Skin of body (tissue), 3 donors: ENCODE measurements at places on chromosomes 13 and 19. TPM values are rescaled to one million over a fixed set of nuclear protein-coding genes. Genes with fewer than 3 reads are reported as not detected.

GRCh38 chr13:28531077-28531844 is 36.3 kb upstream of the FLT1 start:
- peak; percentile 68 for DNase-seq

DNA sequence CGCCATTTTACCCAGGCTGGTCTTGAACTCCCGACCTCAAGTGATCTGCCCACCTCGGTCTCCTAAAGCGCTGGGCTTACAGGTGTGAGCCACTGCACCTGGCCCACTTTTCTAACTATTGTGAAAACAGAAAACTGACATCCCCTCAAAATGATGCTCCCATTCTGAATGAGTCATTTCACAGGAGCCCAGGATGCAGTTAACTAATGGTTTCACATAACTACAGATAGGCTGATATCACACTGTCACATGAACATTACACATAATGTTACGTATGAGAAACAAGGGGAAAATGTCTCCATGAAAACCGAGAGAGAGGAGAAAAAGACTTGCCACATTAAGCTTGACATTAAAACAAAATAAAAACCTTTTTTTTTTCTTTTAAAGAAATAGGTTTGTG is 37.5 kb downstream of the N4BP2L2 start:
- DNase-seq: no peak

GRCh38 chr19:16366433-16367260 is 42.0 kb downstream of the KLF2 start:
- DNase-seq: no peak

DNA sequence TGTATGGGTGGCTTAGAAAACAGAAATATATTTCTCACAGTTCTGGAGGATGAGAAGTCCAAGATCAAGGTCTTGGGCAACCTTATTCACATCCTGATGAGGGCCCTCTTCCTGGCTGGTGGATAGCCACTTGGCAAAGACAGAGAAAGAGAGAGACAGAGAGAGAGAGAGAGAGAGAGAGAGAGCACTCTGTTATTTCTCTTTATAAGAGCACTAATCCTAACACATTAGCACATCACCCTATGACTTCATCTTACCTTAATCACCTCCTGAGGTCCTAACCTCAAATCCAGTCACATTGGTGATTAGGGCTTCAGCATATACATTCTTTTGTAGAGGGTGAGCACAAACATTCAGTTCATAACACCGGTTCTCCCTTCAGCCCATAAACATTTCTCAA is 430.3 kb downstream of the EFNB2 start:
- no peak for DNase-seq

GRCh38 chr13:62706048-62706447 is 1290.4 kb upstream of the PCDH20 start:
- no peak for DNase-seq

DNA sequence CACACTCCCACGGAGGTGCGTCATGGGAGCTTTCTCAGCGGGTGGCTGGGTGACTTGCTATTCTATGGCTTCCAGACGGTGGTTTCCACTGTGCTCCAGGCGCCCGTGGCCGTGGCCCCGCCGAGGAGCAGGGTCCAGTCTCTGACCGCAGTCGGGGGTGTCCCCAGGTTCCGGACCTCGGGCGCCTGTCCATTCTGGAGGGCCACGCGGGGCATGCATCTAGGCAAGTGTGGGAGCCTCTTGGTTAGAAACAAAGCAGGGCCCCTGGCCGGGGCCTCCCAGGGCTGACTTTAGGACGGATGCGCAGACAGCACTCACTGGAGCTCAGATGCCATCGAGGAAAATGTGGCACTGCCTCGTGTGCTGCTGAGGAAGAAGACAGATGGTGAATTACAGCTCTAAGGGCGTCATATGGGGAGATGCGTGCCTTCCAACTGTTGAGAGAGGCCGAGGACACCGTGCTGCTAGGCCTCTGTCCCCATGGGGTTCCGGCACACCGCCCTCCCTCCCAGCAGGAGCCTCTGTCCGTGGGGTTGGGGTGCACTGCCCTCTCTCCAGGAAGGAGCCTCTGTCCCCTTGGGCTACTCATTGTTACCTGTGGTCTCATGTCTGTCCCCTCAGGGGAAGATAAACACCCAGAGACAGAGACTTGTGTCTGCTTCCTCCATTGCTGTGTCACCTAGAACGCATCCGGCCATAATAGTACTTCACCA is 38.1 kb downstream of the TMEM255B start:
- DNase-seq: no peak

DNA sequence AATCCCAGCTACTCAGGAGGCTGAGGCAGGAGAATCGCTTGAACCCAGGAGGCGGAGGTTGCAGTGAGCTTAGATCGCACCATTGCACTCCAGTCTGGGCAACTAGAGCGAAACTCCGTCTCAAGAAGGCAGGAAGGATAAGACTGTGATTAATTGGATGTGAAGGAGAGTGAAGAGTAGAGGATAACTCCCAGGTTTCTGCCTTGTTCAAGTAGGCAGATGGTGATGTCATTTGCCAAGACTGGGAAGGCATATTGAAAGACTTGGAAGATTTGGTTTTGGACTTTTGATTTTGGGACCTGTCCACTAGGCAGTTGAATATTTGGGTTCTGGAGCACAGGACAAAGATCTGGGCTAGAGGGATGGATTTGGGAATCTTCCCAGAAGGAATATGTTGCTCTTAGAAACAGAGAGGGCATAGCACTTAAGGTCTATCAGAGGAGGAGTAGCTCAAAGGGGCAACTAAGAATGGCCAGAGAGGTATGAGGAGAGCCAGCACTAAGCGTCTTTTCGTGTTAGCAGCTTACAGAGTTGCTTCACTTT is 20.0 kb downstream of the GARRE1 start:
- no peak for DNase-seq

- DNase-seq: no peak
Observed at GRCh38 chr19:14412324-14412995, 6.7 kb downstream of the DDX39A start.

GRCh38 chr13:87172166-87172835 is 498.9 kb upstream of the SLITRK5 start:
- DNase-seq: no peak

DNA sequence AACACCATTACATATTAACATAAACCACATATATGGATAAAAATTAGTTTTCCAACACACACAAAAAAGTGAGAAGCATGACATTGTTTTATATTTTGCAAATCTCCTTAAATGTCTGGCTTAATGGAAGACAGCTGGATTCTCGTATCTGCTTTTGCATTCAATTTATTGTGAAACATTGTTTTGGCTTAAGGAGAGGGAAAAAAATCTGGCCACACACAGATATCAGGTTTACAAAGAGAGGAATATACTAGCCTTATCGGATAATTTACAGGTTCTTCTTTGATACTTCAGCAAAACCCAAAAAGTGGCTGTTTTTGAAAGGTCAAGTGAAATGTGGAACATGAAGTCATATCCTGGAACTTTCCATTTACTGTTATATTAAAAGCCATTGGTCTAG is 523.5 kb upstream of the ARGLU1 start:
- peak; percentile 34 for DNase-seq

DNA sequence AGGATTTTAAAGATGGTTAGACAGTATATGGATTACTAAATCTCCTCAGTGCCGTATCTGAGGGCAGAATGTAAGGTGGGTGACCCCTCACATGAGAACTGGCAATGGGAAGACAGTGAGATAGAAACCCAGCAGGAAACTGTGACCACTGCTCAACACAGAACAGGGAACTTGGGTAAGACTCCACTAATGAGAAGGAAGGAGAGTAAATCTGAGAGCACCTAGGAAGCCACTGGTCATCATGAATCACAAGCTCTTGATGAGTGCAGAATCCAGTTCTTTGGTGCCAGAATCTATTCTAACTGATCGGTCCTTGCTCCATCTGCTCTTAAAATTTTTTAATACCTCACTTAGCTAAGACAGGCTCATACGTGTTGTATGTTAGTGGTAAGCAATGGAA is 261.8 kb downstream of the KLF12 start:
- no peak for DNase-seq

DNA sequence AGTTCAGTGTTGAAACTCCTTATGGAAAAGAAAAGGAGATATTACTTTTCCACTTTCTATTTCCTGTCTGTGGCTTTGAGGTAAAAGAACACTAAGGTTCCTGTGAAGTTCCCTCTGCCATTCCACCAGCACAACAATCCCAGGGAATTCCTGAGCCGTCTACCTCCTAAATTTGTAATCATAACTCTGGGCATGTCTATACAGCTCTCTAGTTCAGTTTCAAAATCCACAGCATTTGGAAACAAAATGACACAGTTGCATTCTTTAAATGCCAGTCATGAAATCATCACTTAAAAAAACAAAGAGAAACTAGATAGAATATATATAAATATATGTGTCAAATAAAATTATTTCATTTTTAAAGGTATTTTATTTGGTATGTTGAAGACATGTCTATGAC is 9.0 kb upstream of the THSD1 start:
- DNase-seq: no peak

DNA sequence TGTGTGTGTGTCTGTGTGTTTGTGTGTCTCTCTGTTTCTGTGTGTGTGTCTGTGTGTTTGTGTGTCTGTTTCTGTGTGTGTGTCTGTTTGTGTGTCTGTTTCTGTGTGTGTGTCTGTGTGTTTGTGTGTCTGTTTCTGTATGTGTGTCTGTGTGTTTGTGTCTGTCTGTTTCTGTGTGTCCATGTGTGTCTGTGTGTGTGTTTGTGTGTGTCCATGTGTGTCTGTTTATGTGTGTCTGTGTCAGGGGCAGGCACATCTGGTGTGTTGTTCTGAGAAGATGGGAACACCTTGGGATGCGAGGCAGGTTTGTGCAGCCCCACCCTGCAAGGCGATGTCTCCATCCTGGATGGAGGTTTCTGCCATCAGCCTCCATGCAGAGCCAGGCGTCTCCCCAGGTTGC is 275.8 kb upstream of the SOX1 start:
- no peak for DNase-seq

DNA sequence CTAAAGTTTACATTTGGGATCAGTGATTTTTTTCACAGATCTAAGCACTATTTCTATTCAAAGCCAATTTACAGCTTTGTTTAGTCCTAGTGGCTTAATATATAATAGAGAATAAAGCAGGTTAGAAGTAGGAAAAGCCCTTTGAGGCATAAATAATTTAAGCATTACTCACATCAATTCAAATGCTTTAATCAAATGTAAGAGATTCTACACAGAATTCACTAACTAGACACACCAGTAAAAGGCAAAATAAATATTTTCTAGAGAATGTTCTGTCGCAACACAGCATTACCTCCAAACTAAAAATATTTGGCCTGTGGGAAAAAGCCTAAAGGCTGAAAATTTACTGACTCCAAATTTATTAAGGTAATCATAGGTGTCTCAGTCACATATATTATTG is 31.3 kb downstream of the KCTD12 start:
- DNase-seq: no peak

- no peak for DNase-seq
Observed at GRCh38 chr13:25151626-25152195, 20.4 kb downstream of the AMER2 start.

DNA sequence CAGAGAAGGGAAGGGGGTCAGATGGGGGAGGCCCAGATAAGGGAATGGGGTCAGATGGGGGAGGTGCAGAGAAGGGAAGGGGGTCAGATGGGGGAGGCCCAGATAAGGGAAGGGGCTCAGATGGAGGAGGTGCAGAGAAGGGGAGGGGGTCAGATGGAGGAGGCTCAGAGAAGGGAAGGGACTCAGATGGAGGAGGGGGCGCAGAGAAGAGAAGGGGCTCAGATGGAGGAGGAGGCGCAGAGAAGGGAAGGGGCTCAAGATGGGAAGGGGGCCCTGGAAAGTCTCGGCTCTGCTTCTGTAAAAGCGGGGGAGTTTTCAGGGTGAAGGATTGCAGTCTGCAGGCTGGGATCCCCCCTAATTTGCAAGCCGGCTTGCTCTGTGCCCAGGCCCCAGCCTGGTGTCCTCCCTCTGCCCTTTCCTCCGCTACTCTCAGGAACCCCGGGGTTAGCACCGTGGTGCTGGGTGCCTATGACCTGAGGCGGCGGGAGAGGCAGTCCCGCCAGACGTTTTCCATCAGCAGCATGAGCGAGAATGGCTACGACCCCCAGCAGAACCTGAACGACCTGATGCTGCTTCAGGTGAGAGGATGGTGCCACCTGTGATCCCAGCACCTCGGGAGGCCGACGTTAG is 1.6 kb downstream of the AZU1 start:
- no peak for DNase-seq

DNA sequence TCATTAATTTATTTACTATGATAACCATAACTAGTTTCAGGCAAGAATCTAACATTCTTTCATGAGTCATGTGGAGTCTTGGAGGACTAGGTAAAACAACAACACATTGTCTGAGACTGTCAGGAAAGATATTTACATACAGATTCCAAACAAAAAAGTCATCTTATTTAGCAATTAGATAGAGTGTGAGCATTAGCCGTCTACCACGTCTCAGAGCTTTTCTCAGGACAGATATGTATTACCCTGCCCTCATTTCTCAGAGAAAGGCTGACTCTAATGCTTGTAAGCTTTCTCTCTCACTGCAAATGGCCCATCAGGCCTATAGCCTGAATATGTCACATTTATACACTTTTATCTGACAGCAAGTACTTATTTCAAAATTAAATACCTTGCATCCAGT is 312.1 kb upstream of the PCDH20 start:
- no peak for DNase-seq

DNA sequence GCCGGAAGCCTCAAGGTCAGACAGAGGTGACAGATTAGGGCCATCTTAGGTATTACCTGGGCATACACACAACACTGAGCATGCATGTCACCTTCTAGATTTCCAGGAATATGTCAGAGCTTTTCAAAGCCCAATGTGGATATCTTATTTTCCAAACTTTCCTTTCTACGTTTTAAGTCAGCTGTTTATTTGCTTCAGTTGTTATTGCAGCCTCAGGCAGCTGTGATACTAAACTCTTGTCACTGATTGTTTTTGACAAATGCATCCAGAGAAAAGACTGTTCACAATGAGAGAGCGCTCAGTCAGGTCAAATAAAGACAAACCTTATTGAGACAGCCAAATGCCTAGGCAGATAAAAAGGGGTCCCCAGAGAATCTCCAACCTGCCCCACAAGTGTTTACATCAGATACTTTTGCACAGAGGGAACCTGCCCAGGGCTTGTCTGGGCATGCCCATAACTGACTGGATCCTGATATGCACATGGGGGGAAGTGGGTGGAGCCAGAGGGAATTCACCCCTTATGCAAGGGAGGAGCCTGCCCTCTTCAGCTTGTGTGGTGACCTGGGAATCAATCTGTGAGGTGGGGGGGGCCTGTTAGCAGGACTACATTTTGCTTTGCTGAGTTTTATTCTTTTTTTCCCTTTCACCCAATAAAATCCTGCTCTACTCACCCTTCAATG is 28.5 kb downstream of the MED4 start:
- no peak for DNase-seq

The GRIN2D gene
- total RNA-seq: 1.1 TPM

The MYH14 gene
- total RNA-seq: 38.4 TPM

The CCDC9 gene
- total RNA-seq: 12.8 TPM

The FUT2 gene
- 0.59 TPM for total RNA-seq

The NOTCH3 gene
- 69.0 TPM for total RNA-seq

The CLDND2 gene
- not detected for total RNA-seq

The CCDC194 gene
- not detected for total RNA-seq

The MAST1 gene
- total RNA-seq: 0.49 TPM
